ENCODE measurements at places on chromosomes 2 and 18.

GRCh38 chr2:134169788-134170187, 84.1 kb upstream of the MGAT5 start:
- DNase-seq, result no peak

GRCh38 chr2:29425866-29426265, 310.7 kb downstream of the CLIP4 start:
- DNase-seq, result no peak

DNA sequence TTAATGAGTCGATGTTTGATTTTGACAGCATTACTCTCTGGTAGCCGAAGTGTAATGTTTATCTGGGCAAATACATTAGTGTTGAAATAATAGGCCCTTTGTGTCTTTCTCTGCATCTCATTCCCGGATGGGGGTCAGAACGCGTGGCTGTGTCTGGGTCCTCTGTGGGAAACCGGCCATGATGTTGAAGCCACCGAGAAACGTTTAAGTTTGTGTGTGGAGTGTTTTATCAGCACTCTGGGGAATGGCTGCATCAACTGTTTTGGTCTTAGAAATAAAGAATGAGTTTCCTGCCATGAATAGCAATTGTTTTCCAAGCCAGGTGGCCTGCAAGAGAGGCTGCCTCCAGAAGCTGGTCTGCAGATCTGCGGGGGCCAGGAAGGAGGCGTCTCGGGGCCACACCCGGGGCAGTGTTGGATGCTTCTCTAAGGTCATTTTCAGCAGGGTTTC, 69.7 kb downstream of the RNF144A start:
- no peak for DNase-seq

- no peak for DNase-seq
Measured at GRCh38 chr2:159156834-159157233, 129.7 kb downstream of the WDSUB1 start.

- DNase-seq, result no peak
Measured at GRCh38 chr18:79305911-79306310, 89.8 kb upstream of the NFATC1 start.

GRCh38 chr2:128235581-128235980, 83.1 kb downstream of the HS6ST1 start:
- DNase-seq, result no peak

DNA sequence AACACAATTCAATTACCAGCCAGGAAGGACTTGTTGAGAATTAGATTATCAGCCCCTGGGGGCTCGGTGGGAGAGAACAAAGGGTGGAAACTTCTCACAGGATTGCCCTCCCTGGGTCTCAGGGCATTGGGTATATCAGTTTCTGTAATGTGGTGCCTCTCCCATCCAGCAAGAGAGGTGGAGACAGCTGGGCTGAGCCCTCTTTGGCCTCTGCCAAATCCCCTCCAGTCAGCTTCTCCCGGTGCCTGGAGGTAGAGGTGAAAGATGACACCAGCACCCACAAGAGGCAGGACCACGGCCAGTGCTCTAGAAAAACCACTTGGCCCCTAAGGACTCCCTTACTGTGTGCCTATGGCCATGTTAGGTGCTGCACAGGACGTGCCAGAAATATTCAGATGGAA, 179.7 kb downstream of the HAUS1 start:
- DNase-seq, result no peak

DNA sequence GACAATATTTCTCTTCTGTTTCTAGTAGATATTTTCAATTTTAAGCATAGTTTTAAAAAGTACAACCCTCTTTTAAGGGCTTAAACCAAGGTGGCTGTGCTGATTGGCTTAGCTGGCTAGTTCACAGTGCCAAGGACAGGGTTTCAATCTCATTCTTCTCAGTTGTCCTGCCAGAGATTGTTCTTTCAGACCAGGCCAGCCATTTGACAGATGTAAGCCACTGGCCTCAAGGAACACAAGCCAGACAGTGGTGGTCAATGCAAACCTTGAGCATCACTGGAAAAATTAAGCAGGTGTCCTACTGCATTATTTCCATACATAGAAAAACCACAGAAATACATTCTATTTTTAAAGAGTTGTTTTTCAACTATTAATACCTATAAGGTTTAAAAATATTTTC, 5.9 kb downstream of the RNF103 start:
- DNase-seq, result no peak

- no peak for DNase-seq
Measured at GRCh38 chr2:60595953-60596352, 42.5 kb upstream of the BCL11A start.

DNA sequence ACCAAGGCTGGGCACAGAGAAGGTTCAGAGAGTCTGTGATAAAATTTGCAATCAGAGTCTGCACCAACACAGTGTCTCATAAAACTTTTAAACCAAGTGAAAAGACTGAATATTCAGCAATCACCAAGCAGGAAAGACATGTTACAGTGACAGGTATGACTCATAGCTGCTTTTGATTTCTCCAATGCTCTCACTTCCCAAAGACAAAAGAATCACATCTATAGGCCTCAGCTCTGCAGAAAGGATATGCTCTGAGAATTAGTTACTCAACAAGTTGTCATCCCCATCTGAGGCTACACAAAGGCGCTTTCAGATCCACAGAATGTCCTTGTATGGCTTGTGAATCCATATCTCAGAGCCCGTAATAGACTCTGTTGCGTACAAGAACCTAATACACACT, 92.5 kb downstream of the KCNF1 start:
- DNase-seq, result peak; percentile 65

DNA sequence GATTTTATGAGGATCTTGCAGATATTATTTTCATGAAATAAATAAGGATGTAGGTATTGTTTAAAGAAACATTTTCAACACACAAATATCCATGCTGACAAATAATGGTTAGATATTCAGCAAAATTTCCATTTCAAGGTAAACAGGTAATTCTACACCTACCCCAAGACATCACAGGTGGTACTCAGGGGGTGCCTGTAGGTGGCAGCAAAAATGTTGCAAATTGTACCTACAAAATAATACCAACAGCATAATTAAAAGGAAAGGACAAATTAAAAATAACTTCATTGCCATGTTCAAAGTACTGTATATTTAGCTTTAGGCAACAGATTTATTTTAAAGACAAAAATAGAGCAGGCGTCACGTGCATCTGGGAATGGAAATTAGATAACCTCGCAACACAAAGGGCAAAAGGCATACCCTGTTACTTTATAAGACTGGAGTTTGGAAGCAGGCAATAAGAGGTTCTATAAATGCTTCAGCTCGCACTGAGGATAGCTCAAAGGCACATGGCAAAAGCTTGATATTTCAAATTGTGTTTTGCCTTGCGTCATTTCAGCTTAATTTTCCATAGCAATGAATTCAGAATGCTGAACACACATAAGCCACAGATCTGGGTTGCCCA, 630.5 kb downstream of the TDRD15 start:
- DNase-seq, result no peak

- peak; percentile 100 for DNase-seq
Measured at GRCh38 chr2:74458132-74458937, at the start of gene WBP1. WBP1 (plus strand) TSS chr2:74458438; CDS start chr2:74458603, 165 bp downstream.

DNA sequence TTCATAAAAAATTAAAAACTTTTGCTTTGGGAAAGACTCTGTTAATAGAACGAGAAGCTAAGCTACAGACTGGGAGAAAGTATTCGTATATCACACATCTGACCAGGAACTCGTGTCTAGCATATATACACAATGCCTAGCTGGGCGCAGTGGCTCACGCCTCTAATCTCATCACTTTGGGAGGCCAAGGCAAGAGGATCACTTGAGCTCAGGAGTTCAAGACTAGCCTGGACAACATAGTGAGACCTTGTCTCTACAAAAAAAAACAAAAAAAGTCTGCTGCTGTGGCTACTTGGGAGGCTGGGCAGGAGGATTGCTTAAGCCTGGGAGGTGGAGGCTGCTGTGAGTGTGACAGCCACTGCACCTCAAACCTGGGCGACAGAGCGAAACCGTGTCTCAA, 46.6 kb downstream of the EPB41L5 start:
- no peak for DNase-seq

DNA sequence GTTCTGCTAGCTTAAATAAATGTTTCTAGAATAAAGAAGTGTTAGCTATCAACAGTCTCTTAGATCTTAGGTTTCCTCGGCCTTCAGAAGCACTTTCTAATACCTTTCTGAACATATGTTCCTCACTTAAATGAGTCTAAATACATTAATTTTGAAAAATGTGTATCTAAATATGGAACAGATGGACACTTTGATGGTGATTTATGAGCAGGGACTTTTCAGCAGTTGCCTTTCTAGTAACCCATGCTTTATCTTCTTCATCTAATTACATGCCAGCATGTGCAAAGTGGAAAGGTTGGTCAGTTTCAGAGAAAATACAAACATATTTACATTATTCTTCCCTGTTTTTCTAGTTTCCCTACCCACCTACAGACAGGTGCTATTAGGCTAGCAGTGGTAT, 797.0 kb upstream of the CHAC2 start:
- no peak for DNase-seq

- DNase-seq, result no peak
Measured at GRCh38 chr18:74499633-74500032, 3.5 kb downstream of the CNDP2 start.

- no peak for DNase-seq
Measured at GRCh38 chr2:238313289-238313990, 6.9 kb upstream of the TRAF3IP1 start.

DNA sequence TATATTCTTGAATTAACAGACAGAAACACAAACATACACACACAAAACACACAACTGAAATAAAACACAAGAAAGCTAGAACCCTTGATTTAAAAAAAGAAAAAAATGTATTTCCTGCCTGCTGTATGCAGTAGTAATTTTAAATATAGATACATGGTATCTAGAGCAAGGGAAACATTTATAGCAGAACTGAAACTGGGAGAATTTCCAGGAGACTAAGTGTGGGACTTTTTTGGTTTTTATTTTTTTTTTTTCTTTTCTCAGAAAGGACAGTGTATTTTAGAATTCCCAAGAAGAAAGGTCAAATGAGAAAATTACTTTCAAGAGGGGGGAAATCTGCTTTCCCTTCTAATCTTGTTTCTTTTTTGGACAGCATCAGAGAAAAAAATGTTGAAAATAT, 558.9 kb upstream of the PKDCC start:
- DNase-seq, result no peak

GRCh38 chr2:176181551-176181950, 6.9 kb upstream of the HOXD1 start:
- no peak for DNase-seq

DNA sequence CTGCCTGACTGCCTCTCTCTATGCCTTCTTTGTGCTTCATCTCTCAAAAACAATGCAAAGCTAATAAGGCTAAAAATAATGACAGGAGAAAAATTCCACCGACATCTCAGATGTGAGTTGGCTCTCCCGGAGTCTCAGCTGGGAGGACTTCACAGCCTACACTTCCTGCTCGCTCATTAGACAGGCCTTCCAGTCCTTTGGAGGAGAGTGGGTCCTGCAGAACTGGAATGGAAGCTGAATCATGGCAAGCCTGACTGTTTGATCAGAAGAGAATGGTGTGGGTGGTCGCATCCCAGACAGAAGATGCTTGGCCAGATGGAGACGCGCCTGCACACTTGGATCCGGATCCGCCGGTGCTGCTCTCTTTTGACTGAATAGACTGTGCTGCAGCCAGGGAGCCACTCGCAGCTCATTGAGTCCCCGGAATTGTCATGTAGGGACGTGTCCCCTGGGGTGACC, 49.7 kb downstream of the TRIB2 start:
- peak; percentile 88 for DNase-seq

GRCh38 chr2:3624059-3624794, 29.3 kb downstream of the COLEC11 start:
- no peak for DNase-seq

GRCh38 chr2:96252526-96252925, 13.3 kb downstream of the TMEM127 start:
- DNase-seq, result no peak

DNA sequence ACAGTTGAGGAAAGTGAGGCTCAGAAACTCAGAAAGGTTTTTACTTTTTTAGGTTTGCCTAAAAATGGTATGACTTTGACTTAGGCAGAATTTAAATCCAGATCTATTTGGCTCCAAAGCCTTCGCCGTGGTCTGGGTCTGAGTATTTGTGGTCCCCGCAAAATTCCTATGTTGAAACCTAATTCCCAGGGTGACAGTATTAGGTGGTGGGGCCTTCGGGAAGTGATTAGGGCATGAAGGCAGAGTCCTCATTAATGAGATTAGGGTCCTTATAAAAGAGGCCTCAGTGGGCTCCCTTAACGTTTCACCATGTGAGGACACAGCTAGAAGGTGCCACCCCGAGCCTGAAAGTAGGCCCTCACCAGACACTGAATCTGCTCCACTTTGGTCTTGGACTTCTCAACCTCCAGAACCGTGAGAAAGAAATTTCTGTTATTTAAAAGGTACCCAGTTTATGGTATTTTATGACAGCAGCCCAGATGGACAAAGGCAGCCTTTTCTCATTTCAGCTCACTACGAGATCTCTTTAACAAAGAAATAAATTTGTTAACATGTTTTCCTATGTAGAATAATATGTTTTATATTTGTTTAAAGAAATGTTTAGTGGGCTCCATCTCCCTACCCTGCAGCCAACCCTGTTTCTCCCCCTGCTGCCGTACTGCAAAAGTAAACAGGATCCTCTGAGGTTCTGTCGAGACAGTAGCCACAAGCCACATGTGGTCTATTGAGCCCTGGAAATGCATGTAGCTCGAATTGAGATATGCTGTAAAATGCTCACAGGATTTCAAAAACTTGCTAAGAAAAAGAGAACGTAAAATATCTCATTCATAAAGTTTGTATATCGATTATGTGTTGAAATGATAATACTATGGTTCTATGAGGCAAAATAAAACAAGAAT, 80.6 kb downstream of the MOGAT1 start:
- no peak for DNase-seq

GRCh38 chr18:50879302-50880118, 592 bp downstream of the ME2 start:
- DNase-seq, result peak; percentile 46

- DNase-seq, result peak; percentile 67
Measured at GRCh38 chr2:112794131-112794733, 9.9 kb upstream of the IL1A start.

GRCh38 chr2:23850564-23851256, 76.2 kb downstream of the ATAD2B start:
- no peak for DNase-seq

DNA sequence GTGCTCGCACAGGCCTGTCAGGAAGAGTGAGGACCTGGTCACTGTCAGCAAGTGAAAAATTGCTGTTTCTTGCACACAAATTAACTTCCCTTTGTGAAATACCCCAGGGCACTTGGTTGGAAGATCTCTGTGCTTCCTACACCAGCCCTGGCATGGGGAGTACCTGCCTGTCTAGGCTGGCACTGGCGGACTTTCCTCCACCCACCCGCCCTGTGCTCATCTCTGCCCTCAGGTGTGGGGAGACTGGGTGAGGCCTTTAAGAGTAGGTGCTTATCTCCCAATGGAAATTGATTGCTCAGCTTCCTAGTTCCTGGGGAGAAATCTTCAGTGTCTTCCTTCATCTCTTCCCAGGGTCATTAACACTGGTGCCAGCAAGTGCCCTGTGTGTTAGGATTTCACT, 42.1 kb downstream of the IMPA2 start:
- no peak for DNase-seq

DNA sequence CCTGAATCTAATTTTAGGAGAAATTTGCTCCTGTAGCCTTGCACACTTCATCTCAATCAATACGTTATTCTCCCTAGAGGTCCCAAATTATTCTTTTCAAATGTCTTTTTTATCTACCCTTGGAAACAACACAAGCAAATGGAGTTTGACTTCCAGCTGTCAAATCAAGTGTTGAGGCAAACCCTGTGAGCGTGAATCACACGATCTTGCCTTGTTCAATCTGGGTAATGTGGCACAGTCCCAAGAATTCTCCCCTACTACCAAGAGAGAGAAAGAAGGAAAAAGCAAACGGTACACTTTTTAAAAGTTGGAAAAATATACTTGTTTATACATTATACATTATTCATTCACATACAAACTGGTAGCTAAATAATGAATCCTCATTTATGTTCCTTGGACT, 2035.3 kb upstream of the CELF4 start:
- peak; percentile 16 for DNase-seq

- DNase-seq, result peak; percentile 38
Measured at GRCh38 chr18:73511771-73512503, 635.7 kb downstream of the FBXO15 start.

Data from fibroblast of skin of back (primary cell).